ENCODE measurements at places on chromosomes 11 and 22.

DNA sequence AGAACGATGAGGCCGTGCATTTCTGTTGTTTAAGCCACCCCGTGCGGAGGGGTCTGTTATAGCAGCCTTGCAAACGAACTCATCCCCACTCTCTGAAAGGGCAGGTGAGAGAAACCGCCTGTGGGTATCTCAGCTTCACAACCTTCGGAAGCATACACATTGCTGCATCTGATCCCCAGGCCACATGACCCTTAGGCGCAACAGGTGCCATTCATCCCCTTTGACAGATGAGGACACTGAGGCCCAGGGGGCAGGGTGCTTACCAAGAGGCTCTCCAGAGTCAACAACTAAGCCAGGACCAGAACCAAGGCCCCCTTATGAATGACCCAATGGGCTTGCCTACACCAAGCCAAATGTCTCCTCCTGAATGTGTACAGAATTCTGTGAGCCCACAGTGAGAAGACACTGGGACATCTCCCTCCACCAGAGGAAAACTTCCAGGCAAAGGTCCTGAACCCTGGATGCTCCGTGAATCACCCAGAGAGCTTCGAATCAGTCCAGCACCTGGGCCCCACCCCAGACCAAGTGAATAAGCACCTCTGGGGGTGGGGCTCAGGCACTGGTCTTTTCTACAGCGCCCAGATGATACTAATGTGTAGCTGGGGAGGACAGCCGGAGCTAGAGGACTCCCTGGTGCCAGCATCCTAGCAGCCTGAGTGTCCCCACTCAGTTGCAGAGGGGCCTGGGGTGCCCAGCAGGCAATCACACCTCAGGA, 83.2 kb downstream of the BUD13 start:
- DNase-seq = no peak

- DNase-seq = no peak
Measured at GRCh38 chr11:74819400-74819799, 70.8 kb downstream of the RNF169 start.

- DNase-seq = no peak
Measured at GRCh38 chr11:47478651-47479329, 29.9 kb upstream of the RAPSN start.

GRCh38 chr11:1151366-1152315, 6.1 kb upstream of the MUC5AC start:
- DNase-seq = no peak

GRCh38 chr22:36948273-36949225, 35.1 kb downstream of the CSF2RB start:
- no peak for DNase-seq

- no peak for DNase-seq
Measured at GRCh38 chr11:3796801-3797328, 489 bp downstream of the NUP98 start.
